ENCODE measurements at places on chromosomes 4 and X. TPM values are rescaled to one million over a fixed set of nuclear protein-coding genes. Genes with fewer than 3 reads are reported as not detected.

DNA sequence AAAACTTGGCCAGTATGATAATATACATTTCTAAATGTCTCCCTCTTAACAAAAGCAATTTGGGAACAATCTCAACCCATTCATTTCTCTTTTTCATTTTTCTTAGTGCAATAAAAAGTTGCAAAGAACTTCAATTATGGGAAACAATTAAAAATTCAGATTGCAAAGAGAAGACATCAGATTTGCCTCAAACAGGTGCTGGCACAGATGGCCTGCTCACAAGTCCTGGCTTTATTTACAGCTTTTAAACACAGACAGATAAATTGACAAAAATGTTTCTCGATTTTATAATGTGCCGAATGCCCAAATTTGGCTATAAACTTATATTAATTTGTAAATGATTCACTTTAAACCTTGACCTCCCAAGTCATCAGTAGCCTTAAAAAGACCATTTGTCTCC is 28.7 kb downstream of the SLC4A4 start:
- DNase-seq = no peak

DNA sequence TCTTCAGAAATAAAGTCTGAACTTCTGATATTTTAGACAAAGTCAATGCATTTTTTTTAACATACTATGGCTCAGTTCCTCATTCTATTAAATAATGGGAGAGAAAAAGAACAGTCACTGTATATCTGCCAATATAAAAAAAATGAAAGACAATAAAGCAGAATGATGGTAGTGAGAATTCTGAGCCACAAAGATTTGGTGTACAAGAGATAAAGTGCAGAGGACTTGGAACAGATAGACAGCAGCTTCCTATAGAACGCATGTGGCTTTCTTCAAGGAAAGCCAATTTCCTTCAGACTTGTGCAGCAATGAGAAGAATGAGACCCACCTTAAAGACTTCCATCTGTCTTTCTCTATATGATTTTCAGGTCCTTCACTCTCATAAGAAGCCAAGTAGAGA is 39.7 kb downstream of the RASGEF1B start:
- DNase-seq = no peak

DNA sequence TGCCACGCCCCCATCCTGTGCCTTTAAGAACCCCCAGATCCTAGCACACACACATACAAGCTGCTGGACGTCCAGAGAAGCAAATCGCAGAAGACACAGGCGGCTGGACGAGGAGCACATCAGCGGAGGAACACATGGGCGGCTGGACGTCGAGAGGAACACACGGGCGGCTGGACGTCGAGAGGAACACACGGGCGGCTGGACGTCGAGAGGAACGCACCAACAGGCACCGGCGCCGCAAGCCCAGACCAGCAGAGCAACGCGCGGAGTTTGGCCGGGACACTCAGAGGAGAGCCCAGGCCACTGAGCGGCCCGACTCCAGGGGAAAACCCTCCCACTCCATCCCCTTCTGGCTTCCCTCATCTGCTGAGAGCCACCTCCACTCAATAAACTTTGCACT is 17.2 kb downstream of the ZCCHC13 start:
- no peak for DNase-seq

DNA sequence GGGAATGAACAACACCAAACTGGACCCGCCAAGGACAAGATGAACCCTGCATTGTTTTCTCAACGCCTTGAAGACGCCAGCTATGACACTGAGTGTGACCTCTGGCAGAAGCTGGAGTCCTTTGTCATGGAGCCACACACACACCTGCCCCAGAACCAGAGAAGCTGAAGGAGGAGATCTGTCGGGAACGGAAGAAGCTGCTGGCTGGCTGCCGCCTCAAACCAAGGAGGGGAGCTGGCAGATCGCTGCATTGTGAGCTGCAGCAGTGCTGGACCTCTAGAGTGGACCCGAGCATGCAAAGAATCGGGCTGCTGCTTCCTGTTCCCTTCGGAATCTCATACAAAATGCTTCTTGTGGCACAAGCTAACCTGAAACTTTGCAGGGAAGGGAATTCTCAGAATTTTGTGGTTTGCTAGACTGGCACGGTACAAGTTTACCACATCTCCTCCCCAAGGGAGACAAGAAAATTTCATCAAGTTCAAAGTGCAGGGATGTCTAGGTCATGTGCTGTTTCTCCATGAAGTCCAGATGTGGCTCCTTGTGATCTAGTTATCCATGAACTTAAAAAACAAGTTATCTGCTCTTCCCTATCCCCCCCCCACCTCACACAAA is 23.4 kb upstream of the GLRB start:
- no peak for DNase-seq

- DNase-seq = no peak
Measured at GRCh38 chrX:17024886-17025285, 78.4 kb downstream of the REPS2 start.

DNA sequence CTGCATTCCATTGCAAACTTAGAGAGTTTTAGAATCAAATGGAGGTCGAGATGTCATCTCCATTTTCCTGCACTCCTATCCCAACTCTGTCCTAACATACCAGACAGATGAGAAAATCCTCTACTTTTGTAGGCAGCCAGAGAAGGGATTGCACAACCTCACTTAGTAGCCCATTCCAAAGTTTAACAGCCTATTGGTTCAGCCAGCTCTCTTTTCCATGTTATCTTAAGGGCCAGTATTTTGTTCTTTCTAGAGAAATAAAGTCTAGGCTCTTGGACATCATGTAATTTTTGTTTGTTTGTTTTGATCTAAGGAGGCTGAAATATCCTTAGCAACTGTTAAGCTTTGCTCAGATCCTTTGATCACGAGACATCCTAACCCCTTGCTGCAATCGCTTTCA is 173.0 kb downstream of the COX18 start:
- peak; percentile 90 for DNase-seq

DNA sequence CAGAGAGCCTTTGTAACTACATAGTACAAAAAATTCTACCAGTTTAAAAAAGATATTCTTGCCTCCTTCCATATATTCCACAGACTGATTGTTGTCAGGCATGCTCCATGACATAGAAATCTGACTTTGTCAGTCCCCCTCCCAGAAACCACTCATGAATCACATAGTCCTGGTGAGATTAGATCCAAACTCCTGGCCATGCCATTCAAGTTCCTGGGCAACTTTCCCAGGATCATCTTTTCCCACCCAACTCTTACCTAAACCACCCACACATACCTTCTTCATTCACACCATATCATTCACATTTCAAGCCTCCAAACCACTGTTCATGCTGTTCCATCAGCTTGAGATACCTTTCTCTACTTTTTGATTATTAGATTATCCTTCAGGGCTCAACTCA is 46.4 kb downstream of the SLC16A2 start:
- no peak for DNase-seq

DNA sequence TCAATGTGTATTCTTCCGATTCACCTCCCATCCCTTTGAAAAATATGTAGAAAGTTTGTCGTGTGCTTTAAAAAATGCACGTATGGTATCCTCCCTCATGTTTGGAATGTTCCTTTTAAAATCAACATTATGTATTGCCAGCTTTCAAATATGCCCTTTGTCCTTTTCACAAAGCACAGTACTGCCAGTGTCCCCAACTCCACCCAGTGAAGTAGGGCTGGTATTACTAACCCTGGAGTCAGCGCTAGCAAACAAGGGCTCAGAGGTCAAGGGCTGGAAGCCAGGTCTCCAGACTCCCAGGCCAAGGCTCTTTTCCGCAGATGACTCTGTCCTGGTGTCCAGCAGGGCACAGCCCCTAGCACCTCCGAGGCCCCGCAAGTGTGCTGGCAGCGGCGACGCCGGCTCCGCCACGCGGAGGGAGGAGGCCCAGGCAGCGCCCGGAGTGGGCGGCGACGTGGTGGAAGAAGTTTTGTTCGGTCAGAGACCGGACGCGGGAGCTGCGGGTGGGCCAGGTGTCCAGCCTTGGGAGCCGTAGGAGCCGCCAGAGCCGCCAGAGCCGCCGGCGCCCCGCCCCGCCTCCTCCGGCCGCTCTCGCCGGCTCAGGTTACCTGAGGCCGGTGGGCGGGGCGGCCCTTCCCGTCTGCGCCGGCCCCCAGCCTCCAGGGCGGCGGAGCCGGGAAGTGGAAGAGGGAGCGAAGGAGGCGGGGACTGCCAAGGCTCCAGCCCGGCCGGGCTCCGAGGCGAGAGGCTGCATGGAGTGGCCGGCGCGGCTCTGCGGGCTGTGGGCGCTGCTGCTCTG is at the start of gene IL13RA1:
IL13RA1 (plus strand) TSS at position 720 of the 799 bp plus-strand sequence; CDS start at position 753, 33 bp downstream.
- no peak for DNase-seq

- DNase-seq = no peak
Measured at GRCh38 chr4:11338956-11339782, 89.5 kb downstream of the HS3ST1 start.

DNA sequence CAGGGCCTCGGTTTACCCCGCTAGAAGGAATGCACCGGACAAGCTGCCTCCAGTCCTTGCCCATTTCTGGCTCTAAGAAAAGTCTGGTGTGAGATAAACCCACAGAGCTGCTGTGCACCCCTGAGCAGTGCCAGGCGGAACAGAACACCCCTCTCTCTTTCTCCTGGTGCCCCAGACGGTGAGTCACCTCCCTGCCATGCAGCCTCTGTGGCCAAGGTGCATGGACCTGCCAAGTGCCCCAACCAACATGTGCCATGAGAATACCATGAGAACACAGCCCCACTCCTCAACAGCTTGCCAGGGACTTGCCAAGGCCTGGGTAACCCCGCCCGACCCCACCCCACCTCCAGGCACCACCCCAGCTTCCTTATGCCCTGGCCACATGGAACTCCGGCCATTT is 47.7 kb upstream of the MAN2B2 start:
- no peak for DNase-seq

DNA sequence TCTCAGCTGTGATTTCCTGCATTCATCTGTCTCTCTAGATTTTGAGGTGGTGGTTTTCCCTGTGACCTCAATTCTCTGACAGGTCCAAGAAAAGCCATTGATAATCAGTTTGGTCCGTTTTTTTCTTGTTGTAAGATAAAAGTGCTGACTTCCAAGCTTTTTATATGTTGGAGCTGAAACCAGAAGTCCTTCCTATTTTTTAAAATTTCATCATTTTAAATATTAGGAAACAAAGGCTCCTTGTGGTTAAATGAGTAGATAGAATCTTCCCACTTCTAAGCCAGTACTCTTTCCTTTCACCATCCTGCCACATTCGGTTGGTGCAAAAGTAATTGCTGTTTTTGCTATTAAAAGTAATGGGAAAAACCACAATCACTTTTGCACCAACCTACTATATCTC is 18.3 kb downstream of the RNF175 start:
- DNase-seq = no peak

DNA sequence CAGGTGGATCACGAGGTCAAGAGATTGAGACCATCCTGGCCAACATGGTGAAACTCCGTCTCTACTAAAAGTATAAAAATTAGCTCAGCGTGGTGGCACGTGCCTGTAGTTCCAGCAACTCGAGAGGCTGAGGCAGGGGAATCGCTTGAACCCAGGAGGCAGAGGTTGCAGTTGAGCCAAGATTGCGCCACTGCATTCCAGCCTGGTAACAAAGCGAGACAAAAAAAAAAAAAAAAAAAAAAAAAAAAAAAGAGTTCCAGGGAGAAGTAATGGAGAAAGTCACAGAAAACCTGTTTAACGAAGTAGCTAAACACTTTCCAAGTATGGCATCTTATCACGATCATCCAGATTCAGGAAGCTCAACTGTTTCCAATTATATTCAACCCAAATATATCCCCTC is 10.9 kb downstream of the KLHL4 start:
- DNase-seq = no peak

- no peak for DNase-seq
Measured at GRCh38 chr4:78446619-78447018, 105.0 kb upstream of the ANXA3 start.

DNA sequence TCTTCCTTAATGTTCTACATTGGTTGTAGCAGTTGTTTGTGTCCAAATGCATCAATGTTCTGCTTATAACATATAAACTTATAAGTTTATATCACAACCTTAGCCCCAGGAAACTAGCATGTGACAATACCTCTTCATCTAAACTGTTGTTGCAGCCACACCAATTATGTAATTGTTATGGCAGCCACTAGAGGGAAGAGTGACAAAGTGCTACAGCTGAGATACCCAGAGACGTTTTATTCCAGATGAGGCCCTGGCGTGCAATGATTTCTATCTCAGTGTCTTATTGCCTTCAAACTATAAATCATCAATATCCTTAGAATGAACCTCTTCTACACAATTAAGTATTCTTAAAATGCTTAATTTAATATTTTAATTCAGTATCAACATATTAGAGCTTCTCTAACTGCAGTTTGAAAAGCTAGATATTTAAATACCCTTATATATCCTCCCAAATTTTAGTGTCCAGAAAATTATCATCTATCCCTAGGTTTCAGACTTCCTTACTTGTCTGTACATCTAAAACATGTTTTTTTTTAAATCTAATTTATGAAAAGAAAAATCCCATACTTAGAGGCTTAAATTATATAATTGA is 171.6 kb downstream of the PCDH10 start:
- no peak for DNase-seq

DNA sequence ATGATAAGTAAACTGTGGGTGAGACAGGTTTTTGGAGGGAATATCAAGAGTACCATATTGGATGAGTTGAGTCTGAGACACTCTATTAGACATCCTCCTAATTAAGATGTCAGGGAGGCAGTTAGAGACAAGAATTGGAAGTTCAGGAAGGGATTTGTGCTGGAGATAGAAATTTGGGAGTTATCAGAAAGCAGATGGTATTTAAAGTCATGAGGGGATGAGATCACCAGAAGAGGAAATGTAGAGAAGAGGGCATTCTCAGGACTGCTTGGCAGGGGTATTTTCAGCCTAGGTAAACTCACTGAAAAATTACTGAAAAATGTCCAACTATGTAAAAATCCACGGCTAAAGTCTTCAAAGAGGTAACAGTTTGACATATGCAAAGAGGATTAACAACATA is 161.6 kb upstream of the PGRMC2 start:
- DNase-seq = no peak

DNA sequence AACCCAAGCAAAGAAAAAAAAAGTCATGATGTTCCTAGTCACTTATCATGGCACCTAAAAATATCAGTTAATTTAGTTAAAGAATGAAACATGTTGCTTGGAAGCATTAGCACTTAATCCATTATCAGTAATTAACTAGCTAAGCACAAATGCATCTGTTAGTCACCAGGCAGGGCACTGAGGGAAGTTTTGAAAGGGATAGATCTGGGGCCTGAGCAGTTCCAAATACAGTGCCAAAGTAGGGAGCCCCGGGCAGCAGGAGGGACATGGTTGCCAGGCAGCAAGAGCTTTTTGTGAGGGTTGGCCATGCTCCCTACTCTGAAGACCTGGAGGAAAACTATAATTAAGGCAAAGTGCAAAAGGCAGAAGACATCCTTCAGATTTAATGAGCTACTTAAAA is 62.0 kb downstream of the PHKA1 start:
- DNase-seq = no peak

GPR119 gene
- polyA plus RNA-seq = not detected

GPR173 gene
- polyA plus RNA-seq = 2.7 TPM

UGT2B11 gene
- polyA plus RNA-seq = not detected

RADX gene
- 0.26 TPM for polyA plus RNA-seq

GPR50 gene
- not detected for polyA plus RNA-seq

LETM1 gene
- 13.6 TPM for polyA plus RNA-seq

RHOH gene
- not detected for polyA plus RNA-seq

GRID2 gene
- polyA plus RNA-seq = not detected

NDUFC1 gene
- polyA plus RNA-seq = 53.0 TPM
